ENCODE measurements at places on chromosomes 12 and 14.

- DNase-seq = no peak
Observed at GRCh38 chr12:80622271-80622670, 85.2 kb upstream of the MYF6 start.

- DNase-seq = no peak
Observed at GRCh38 chr14:55752580-55753390, 172.8 kb downstream of the KTN1 start.

DNA sequence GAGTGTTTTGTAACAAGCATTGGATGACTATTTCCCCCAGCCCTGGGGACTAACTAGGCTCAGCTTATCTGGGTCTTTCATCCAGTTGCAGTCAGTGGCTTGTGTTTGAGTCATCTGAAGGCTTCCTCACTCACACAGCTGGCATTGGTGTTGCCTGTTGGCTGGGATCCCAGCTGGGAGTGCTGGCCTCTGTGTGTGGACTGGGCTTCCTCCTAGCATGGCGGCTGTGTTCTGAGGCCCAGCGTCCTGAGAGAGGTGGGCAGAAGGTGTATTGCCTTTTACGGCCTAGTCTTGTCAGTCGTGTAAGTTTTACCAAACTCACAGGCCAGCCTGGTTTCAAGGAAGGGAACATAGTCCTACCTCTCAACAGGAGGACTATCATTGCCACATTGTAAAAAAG, 28.3 kb upstream of the PPP2R5C start:
- DNase-seq = no peak

- no peak for DNase-seq
Observed at GRCh38 chr12:11654338-11654737, 4.9 kb downstream of the ETV6 start.

- DNase-seq = peak; percentile 42
Observed at GRCh38 chr12:69330475-69331473, 17.4 kb upstream of the LYZ start.

DNA sequence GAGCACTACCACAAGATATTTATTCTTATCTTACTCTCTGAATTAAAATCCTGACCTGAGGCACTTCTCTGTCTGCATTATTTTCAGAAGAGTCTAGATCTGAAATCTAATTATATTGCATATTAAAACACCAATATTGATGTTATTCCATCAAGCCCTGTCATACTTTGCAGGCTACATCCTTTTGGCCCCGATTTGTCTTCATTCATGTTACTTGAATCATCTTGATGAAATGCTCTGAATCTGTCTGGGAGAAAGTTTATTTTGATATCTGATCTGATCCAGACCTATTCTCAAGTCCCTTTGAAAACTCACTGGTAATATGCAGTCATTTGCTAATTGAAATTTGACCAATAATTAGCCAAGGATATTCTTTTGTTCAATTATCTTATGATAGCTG, 79.9 kb downstream of the BBS10 start:
- no peak for DNase-seq

GRCh38 chr12:48545833-48546469, 20.5 kb downstream of the OR8S1 start:
- no peak for DNase-seq

- no peak for DNase-seq
Observed at GRCh38 chr12:124684496-124684895, 117.1 kb upstream of the NCOR2 start.

GRCh38 chr12:75982979-75983660, 48.5 kb downstream of the PHLDA1 start:
- no peak for DNase-seq

GRCh38 chr12:29241821-29242591, 92.9 kb downstream of the FAR2 start:
- DNase-seq = peak; percentile 16

- no peak for DNase-seq
Observed at GRCh38 chr12:92044435-92044834, 101.2 kb downstream of the BTG1 start.

DNA sequence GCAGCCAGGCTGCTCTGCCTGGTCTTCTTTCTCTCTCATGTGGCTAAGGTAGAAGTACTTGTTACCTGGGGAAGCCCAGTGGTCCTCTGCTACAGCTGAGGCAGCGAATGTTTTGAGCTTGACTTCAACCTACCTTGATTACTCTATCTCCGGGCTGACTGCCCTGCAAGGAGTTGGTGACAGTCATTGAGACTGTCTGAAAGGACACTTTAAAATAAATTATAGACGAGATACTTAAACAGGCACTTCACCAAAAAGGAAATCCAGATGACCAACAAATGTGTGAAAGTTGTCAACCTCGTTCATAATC, 474 bp upstream of the CIT start:
- DNase-seq = no peak

DNA sequence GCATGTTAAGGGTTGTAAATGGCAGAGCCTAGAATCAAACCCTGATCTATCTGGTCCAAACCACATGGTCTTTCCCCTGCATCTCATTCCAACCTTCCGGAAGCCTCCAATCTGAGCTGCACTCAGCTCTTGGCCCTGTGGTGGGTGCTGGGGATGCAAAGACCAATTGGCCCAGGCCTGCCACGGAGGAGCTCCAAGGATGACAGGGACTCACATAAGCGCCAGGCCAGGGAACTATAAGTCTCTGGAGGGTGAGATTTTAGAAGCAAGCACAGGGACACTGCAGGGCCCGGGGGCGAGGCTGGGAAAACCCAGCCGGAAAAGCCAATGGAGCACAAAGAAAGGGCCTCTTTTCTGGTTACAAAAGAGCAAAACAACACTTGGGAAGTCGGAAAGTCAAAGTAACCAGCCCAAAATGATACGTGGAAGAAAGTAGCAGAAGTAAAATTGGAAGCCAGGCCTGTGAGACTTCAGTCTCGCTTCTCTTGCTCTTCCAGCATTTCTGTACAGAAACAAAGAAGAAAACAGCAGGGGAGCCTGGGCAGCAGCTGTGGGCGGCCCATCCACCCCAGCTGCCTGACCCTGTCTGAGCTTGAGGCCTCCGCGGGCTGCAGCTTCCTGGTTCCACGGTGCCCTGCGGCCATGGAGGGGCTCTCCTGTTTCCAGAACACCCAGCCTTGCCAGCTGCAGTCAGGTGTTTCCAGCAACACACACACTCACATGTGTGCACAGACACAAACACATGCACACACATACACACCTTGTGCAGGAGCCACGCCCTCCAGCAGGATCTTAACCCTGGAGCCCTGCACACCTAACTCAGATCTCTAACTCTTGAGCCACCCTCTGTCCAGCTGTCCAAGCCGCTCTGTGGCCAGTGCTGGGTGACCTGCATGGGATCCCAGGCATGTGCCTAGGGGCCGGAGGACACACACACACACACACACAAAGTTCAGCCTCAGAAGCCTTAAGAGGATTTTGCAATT, 178.2 kb downstream of the BCL11B start:
- DNase-seq = no peak

GRCh38 chr14:50312734-50313054, 570 bp downstream of the DMAC2L start:
- DNase-seq = no peak
